ENCODE measurements at places on chromosomes 2 and 18. TPM values are rescaled to one million over a fixed set of nuclear protein-coding genes. Genes with fewer than 3 reads are reported as not detected.

ALPI gene
- total RNA-seq = not detected

ZNF385B gene
- total RNA-seq = 3.3 TPM

D2HGDH gene
- 29.9 TPM for total RNA-seq

DIPK1C gene
- total RNA-seq = not detected

GNLY gene
- 8.0 TPM for total RNA-seq

GRCh38 chr18:77032181-77032701 lies 100.3 kb downstream of the MBP start:
- no peak overlapping the region for H3K27ac ChIP-seq
- H3K36me3 ChIP-seq = no peaks in the 10 kb centered on the region
- H3K4me3 ChIP-seq = no peak overlapping the region
- H3K4me1 ChIP-seq = no peaks in the 10 kb centered on the region
- no peaks in the 10 kb centered on the region for H3K27me3 ChIP-seq
- no peak for DNase-seq
